Retinal pigment epithelial cell (primary cell): ENCODE measurements at places on chromosomes 16 and 17.

DNA sequence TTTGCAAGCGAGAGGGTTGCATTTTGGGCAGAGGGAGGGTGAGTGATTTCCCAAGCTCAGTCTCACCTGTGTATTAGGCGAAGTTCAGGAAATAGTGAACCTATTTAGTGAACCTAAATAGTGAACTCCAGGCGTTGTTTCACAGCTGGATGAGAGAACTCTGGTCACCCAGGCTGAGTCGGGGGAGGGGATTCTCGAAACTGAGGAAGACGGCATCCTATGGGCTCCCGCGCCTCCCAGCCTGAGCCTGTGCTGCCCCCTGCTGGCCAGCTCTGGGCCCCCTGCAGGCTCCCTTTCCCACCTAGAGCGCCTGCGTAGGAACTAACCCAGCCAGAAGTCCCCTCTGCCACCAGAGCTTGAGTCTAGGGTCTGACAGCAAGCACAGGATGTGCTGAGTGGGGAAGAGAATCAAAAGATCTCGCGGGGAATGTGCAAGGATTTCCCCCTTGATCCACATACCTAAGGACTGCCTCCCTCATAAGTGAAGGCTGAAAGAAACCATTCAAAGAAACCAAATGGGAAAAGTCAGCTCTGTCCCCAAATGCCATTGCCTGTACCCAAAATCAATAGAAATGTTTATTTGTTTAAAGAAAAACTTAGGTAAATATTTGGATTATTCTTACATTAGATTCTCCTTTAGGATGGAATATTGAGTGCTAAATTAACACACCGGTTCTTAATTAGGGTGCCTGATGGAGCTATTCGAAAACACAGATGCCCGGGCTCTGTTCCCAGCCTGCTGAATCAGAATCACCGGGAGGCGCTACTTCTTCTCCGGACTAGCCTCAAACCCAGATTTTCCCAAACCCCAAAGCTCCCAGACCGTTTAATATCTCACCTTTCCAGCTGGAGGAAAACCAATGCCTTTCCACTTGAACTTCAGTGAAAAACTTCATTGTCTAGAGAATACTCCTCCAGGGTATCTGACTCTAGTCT is 14.8 kb upstream of the MARVELD3 start:
- DNase-seq: no peak

- DNase-seq: no peak
Measured at GRCh38 chr17:2777242-2777867, 18.9 kb upstream of the RAP1GAP2 start.

GRCh38 chr17:81976332-81977210 is 858 bp upstream of the ASPSCR1 start:
- no peak for DNase-seq

DNA sequence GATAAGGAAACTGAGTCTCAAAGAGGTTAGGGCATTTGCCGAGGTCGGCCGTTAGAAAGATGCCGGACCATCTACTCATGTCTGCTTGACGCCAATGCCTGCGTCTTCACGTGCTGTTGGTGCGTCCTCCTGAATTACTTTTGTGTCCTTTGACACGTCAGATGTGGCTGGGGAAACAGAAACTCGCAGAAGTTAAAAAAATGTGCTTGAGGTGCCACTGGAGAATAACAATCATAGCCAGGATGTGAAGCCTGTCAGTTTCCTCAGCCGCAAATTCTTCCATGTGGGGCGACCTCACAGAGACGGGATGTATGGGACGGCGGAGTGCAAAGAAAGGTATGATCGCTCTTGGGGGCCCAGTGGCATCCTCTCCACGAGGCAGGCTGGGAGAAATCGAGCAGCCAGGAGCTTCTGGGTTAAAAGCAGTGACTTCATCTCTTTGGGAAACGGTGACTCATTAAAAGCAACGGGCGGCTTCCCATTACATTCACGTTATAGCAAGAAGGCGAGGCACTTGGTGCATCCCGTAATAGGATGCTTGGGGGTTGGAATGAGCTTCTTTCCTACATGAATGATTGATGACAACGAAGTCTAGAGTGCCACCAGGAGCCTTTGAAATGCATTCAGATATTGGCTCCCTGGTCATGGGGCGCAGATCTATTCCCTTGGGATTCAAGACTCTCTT is 67.8 kb downstream of the BMERB1 start:
- DNase-seq: peak; percentile 22

DNA sequence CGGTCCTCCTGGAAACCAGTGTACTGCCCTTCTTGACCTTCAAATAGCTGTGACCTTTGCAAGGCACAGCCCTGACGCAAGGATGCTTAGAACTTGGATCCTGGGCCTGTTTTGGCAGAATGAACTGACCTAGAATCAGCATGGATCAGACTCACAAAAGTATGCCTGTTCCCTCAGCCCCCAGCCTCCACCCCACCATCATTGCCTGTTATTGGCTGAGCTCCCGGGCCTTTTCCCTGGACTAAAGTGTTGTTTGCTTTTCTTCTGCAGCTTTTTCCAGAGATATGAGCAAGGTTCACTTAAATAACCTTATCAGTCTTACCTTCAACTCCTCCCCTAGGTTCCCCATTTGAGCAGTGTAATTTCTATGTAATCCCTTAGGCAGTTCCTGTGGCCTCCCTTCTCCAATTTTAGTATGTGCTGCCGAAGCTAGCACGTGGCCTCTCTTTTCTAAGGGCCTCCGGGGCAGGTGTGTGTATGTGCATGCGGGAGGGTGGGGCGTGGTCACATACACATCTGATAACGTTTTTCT is 347.4 kb downstream of the MAF start:
- DNase-seq: no peak

DNA sequence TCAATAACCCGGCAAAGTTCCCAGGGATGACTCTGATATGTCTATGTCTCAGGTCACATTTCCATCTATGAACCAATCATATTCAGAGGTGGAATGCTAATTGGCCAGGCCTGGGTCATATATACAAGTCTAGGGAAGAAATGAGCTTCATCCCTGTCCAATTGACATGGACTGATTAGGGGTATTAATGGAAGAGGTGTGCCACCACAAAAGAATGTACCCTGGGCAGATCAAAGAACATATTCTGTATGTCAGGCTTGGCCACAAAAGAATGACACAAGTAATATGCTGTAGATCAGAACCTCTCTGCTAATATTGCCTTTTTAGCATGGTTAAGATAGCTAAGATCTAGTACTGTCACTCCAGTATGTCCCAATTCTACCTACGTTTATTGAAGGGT is 6.7 kb downstream of the SLC35G3 start:
- DNase-seq: no peak

- no peak for DNase-seq
Measured at GRCh38 chr16:30750876-30751465, 2.7 kb downstream of the PHKG2 start.

DNA sequence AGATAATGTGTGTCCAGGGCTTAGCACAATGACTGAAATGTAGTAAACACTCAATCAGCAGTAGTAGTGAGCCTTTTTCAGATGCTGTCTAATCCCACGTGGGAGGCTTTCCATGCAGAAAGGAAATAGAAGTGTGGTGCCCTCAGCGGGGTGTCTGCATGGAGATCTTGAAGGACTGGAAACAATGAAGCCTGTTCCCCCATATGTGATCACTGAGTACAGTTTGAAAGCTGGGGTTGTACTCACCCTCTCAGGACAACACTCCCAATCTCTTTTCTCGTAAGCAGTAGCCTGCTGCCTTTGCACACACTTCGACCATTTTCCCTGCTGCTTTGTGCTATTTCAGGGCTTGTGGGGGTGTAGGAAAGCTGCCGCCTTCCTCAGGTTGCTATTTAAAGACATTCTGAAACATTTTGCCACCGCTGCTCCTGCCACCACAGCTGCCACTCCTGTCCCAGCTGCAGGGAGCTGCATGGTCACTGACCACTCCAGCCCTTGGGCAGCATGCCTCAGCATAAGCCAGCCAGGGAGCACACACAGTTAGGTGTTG is 40.6 kb upstream of the HAS3 start:
- no peak for DNase-seq
